ENCODE measurements at places on chromosomes 13 and 19.
A peak's percentile ranks its signal among the peaks of the same experiment; 100 is the strongest.

DNA sequence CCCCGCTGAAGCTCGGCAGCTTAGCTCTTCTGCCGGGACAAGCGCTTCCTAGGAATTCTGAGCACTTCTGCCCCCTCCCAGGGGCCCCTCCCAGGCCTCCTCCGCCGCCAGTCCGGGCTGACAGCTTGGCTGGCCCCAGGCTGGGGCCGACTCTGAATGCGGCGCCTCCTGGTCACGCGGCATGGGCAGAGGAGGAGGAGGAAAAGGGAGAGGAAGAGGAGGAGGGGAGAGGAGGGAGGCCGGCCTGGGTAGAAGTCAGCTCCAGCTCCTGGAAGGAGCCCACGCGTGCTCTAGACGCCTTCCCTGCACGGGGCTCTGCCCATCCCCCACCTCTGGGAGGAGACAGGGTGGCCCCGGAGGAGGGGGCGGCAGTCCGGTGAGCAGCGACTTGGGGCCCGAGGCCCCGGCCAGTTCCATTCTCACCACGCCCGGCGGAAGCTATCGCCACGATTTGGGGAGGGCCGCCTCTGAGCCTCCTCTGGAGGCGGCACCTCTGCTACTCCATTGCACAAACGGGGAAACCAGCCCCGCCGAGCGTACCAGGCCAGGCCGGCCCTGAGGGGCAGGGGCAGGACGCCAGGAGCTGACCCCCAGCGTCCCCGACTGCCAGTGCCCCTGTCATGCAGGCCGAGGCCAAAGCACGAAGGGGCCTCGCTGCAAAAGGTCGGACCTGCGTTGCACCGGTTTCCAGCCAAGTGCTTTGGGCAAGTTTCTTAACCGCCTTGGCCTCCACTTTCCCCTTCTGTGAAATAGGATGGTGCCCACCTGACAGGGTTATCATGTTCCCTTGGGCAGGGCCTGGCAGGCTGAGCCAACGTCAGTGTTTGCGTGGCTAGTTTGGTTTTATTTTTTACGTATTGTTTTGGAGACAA is 31.6 kb downstream of the CCNE1 start:
- DNase-seq, result no peak

DNA sequence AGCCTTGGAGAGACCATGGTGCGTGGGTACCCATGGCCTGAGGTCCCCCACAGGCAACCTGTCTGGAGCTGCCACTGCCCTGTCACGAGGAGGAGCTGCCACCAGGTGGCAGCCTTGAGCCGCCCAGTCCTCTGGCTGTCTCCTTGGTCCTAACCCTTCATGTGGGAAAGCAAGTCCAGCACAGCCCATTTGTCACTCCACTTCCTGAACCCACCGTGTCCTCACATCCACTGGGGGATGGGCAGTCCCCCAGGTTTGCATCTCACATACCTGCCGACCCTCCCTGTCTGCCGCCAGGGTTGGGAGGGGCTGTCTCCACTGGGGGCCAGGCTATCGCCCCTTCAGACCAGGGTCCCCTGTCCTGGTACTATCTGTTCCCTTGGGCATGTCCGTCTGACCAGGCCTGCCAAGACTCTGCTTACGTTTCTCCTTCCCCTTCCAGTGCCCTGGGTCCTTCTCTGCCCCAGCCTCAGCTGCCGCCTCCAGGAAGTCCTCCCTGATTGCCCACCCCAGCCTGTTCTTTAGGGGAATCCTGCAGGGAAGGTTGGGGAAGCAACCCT is 4.5 kb downstream of the FAM174C start:
- DNase-seq, result peak; percentile 56

GRCh38 chr19:33248954-33249613 is 23.4 kb upstream of the SLC7A10 start:
- no peak for DNase-seq

- no peak for DNase-seq
Observed at GRCh38 chr13:22757530-22758120, 423.2 kb upstream of the SGCG start.

DNA sequence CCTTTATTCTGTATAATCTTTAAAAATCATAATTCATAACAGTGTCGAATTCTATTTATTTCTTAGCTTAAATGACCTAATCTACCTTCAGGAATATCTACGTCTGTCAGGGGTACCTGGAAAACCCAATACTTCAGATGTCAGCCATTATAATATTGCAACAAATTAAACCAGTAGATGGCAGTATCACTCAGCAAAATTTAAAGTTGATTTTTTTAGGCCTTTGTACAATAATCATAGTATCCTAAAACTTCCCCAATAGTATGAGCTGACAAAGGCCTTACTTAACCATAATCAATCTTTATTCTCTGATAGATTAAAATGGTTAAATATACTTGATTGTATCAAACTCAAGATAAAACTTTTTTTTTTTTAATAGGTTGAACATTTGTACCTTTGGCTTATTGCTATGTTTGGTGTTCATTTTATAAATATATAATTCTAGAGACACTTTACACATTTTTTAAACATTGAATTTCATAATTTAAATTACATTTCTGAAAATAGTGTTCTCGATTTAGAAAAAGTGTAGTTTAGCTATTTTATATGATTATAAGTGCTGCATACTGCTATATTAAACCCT is 830.2 kb upstream of the SPRY2 start:
- no peak for DNase-seq

DNA sequence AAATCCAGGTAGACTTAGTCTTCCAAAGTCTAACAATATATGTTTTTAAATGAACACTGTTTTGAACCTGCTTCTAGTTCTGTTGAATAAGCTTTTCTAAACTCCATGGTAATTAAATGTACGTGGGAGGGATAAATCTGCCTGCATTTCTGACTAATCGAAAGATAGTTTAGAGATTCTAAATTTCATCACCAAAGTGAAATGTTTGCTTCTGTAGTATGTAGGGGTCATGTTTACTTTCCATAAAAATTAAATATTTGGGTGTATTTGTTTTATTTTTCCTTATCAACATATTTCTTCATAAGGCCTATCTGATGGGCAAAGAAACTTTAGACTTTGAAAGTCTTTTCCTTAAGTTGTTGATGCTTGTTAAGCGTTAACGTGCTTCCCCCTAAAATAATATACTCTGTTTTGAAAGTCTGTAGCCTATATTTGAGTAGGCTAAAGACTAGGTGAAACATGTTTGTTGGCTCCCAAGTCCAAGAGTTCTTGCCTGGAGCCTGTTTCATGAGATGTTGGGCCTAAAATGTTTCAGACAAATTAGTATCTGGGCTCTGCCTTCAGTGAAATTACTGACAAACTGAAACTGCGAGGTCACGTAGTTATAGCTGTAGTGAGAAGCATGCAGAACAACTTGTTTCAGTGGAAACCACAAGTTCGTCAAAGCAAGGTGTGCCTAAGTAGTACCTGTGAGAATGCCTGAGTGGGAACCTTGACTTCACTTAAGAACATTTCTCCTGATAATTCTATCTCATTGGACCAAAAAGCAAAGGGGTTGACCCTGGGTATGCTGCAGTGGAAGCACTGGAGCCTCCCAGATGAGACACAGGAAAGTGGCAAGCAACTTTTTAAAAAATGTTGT is 126.2 kb downstream of the LMO7 start:
- no peak for DNase-seq

DNA sequence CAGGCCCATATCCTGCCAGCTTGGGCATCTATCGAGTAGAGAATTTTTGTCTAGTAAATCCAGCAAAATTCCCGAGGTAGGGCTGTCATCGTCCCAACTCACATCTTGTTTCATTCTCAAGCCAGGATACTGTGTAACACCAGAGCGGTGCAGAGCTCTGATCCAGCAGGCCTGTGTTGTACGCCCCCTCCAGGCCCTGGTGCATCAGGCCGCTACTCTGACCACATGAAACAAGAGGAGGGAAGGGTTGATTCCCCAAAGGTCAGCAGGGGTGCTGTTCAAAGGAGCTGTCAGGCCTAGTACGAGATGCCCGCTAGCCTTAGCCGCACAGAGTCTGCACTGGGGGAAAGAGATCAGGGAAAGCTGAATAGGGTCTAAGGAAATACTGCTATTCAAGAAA is 276.0 kb downstream of the SLC7A1 start:
- no peak for DNase-seq

DNA sequence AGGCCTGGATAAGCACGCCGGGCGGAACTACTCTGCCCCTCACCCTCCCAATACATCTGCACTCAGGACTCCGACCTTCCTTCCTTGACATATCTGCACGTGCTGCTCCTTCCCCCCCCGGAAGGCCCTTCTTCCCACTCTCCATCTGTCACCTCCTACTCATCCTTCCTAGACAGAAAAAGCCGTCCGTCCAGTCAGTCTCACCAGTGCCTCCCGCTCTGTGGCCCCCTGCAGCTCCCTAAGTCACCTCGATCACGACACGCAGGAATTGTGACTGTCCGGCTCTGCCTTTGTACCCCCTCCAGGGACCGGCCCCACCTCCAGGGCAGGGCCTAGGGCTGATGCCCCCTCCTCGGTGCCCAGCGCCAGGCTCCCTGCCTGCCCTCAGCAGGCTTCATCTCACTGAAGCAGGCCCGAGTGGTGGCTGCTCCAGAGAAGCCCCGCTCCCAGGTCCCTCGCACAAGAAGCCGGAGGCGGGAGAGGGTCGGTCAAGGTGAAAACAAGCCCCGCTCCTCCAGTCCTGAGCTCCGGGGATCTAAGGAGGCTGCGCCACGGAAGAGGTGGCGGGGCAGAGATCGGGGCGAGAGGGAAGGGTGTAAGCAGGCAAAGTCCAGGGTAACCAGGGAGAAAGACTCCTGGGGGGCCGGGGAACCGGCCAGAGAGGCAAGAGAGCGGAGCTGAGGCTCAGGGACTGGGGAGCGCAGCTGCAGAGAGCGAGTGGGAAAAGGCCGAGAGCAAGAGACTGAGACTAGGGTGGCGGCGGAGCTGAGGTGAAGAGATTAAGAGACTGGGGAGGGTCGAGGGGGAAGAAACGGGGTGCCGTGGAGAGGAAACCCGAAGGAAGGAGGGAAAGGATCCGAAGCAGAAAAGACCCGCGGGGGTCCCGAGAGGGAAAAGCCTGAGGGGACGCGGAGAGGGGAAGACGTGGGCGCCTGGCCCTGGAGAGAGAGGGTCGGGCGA is 1.1 kb downstream of the PPP6R1 start:
- no peak for DNase-seq
